ENCODE measurements at places on chromosomes 4 and X. TPM values are rescaled to one million over a fixed set of nuclear protein-coding genes. Genes with fewer than 3 reads are reported as not detected.

The TSC22D3 gene
- 94.8 TPM for total RNA-seq

The SOD3 gene
- 19.7 TPM for total RNA-seq

The CENPVL2 gene
- total RNA-seq = 0.71 TPM

The SYTL5 gene
- total RNA-seq = 4.1 TPM

The HSFX3 gene
- total RNA-seq = not detected

The OFD1 gene
- 49.0 TPM for total RNA-seq

The CXorf65 gene
- not detected for total RNA-seq

The RASGEF1B gene
- total RNA-seq = 140 TPM

The KIAA1210 gene
- total RNA-seq = 0.33 TPM

The UGT8 gene
- total RNA-seq = 2.1 TPM

The EDA gene
- total RNA-seq = 9.0 TPM

The ZAR1 gene
- total RNA-seq = 0.44 TPM

The SH3BGRL gene
- 106 TPM for total RNA-seq

The SHROOM3 gene
- 51.4 TPM for total RNA-seq

The SMR3B gene
- total RNA-seq = not detected

The DIPK2B gene
- total RNA-seq = 13.6 TPM

The NCAPG gene
- total RNA-seq = 21.6 TPM

The UCP1 gene
- total RNA-seq = 0.33 TPM

The ARAP2 gene
- total RNA-seq = 8.7 TPM

The OPN1MW gene
- 19.4 TPM for total RNA-seq

The PPP1R2C gene
- not detected for total RNA-seq

The OTC gene
- total RNA-seq = not detected

The SPANXC gene
- not detected for total RNA-seq

The SSX2B gene
- total RNA-seq = not detected

The KCNIP4 gene
- total RNA-seq = 16.3 TPM

The IL2RG gene
- 1.3 TPM for total RNA-seq

The PLS3 gene
- total RNA-seq = 90.3 TPM

All from camera-type eye (tissue), 1 donor.